Nucleus accumbens (tissue), 56 donors: ENCODE measurements at places on chromosomes 16 and 17.

DNA sequence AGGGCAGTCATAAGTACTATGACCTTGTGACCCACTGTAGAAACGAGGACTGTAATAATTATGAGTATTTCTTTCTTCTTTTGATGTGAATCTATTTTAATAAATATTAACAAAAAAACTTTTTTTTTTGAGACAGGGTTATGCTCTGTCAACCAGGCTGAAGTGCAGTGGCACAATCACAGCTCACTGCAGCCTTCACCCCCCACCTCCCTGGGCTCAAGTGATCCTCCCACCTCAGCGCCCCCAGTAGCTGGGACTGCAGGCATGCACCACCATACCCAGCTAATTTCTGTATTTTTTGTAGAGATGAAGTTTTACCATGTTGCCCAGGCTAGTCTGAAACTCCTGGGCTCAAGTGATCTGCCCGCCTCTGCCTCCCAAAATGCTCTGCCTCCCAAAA lies 32.6 kb downstream of the SCPEP1 start:
- DNase-seq = no peak

DNA sequence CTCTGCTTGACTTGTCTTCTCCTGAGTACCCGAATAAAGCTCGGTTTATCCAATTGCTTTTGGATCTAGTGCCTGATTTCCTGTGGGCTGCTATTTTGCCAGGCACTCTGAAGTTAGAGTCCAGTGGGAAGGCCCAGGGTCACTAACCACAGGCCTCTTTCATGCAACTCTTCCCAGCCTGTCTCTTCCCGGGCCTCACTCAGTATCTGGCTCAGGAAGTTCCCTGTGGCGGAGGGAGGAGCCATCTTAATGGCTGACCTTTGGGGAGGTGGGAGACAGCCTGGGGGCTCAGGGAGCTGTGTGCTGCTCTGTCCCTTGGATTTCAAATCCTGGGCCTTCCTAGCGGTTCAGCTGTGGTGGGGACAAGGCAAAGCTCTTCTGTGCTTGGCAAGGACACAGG lies 328.5 kb downstream of the SLC39A11 start:
- no peak for DNase-seq

DNA sequence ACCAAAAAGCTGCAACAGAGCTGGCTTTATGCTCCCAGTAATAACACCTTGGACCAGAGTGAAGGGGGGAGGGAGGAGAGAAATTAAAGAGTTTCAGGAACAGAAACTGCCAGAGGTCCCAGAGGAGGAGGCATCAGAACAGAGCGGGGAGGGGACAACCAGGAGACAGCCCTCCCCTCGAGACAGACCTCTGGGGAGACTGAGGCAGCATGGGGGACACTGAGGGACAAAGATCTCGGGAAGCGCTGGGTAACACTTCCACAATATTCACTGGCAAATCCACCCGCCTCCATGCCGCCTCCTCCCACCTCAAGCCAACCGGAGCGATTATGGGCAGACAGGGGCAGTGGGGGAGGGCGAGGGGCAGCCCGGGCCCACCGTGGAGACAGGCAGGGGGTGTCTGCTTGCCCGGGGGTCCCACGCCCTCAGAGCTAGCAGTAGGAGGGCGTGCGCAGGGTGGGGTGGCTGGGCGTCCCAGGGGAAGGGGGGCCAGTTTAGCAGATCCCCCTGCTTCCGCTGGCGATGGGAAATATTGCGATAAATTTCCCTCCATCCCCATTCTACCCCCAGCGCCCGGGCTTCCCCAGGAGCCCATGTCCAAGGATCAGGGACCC lies 1.2 kb downstream of the PCGF2 start:
- DNase-seq = no peak

DNA sequence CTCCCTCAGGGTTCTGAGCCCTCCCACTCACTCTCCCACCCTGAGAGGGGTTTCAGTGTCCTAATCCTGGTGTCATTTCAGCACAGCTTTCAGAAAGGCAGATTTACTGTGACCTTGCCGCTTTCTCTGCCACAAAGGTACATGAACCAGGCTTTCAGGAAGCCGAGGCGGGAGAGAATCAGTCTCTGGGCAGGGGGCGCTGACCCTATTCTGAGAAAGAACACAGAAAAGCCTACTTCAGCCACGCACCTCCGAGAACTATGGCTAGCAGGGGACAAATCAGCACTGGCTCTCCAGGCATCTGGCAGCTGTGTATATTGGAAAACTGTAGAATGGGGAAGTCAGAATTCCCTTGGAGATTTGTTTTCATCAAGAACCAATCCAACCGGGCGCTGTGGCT lies 57.7 kb upstream of the BCAR1 start:
- no peak for DNase-seq

- no peak for DNase-seq
Measured at GRCh38 chr17:3843935-3844516, 2.0 kb downstream of the NCBP3 start.

- DNase-seq = no peak
Measured at GRCh38 chr16:88691924-88692560, 5.7 kb upstream of the SNAI3 start.

- no peak for DNase-seq
Measured at GRCh38 chr17:76986365-76986764, 118.2 kb downstream of the MGAT5B start.

- DNase-seq = no peak
Measured at GRCh38 chr16:69382421-69382820, 3.4 kb downstream of the TERF2 start.

DNA sequence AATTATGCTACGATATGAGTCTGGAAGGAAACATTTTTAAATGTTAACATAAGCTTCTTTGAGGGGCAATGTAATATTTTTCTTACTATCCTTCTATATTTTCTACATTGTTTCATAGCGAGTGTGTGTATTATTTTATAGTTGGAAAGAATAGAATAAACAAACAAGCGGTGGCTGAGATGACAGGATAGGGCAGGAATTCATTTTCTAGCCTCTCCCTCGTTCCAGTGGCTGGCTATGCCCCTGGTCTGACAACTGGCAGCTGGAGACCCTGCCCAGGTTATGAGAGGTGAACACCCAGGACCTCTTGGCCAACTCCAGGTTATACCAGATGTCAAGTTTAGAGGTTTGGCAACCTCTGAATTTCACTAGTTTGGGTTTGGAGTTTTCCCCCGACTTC lies 14.5 kb upstream of the TNRC6C start:
- DNase-seq = no peak

DNA sequence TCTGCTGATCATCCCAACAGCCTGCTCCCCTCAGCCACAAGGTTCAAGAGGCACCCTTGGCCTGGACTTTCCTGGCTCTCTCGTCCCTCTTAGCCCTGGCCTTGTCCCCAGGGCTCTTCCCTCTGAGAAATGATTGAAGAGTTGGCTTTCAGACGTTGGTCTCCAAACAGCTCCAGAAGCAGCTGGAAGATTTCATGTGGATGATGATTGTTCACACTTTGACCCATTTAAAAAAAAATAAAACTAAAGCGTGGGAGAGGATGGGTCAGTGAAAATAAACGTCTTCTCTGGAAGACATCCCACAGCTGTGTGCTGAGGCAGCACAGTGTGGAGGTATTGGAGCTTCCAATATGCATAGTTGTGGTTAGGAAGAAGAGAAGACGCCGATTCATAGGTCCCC lies 54.7 kb upstream of the CDH11 start:
- no peak for DNase-seq

DNA sequence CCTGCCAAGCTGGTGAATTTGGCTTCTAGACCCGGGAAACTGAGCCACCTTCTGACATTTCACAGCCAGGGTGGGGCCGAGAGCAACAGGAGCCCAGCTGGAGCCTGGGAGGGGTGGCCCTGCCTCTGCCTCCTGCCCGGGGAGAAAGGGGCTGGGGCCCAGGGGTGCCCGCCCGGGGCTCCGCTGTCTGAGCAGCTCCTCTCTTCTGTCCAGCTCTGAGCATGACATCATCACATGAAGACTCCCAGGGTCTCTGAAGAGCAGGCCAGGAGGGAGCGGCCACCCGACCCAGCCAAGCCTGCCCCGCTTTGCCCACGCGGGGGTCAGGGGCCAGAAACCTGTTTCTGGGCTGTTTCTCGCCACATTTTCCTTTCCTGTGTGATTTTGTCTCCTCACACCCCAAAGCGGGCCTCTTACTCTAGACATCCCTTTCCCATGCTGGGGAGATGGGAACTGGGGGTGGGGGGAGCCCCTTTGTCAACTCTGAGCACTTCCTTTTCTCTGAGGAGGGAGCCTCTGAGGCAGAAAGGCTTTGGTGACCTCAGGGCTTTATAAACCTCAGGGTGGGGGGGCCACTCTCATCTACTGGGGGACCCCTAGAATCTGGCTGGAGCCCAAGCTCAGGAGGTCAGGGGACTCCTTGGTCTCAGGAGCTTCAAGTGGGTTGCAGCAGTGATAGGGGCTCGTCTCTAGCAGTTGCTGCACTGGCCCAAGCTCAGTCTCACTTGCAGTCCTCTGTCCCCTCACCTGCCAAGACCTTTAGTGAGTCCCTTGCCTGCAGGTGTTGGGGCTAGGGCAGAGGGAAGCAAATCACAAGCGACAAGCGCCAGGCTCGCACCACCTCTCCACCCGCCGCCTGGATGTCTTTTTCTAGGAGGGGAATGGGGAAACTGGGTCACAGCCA lies 7.6 kb downstream of the UBALD2 start:
- DNase-seq = no peak

GRCh38 chr16:2919511-2920255 lies 8.0 kb downstream of the FLYWCH1 start:
- no peak for DNase-seq

GRCh38 chr17:82392209-82392920 lies 20.8 kb downstream of the UTS2R start:
- no peak for DNase-seq

DNA sequence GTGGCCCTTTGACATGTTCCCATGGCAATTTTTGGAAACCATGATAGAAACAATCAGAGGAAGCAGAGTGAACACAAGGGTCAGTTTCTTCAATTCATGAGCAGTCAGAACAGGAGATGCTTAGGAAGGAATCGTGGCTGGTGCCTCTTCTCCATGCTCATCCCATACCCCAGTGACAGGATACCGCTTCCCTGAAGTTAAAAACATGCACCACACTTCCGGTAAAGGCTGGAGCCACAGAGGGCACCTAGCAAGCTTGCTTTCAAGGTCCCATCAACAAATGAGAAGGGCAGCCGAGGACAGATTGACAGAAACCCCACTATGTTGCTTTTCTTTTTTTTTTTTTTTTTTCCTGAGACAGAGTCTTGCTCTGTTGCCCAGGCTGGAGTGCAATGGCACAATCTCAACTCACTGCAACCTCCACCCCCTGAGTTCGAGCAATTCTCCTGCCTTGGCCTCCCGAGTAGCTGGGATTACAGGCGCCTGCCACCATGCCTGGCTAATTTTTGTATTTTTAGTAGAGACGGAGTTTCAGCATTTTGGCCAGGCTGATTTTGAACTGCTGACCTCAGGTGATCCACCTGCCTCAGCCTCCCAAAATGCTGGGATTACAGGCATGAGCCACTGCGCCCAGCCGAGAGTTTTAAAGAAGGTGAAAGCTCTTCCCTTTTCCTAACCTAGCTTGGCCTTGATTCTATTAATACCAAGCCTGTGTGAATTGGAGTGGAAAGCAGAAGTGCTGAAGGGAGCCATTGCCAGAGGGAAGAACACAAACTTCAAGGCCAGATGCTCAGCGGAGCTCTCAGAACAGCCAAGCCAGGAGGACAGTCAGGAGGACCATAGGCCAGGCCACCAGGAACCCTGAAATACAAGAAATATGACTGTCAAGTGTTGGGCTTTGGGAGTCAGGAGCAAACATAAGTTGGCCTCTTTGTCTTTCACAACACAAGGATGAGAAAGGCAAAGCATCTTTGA lies 16.6 kb downstream of the GP2 start:
- DNase-seq = no peak

GRCh38 chr17:42378959-42379594 lies 9.2 kb downstream of the STAT3 start:
- no peak for DNase-seq

- DNase-seq = peak; percentile 86
Measured at GRCh38 chr17:78458736-78459335, 80.4 kb downstream of the PGS1 start.
